ENCODE measurements at places on chromosomes 6 and 20.

DNA sequence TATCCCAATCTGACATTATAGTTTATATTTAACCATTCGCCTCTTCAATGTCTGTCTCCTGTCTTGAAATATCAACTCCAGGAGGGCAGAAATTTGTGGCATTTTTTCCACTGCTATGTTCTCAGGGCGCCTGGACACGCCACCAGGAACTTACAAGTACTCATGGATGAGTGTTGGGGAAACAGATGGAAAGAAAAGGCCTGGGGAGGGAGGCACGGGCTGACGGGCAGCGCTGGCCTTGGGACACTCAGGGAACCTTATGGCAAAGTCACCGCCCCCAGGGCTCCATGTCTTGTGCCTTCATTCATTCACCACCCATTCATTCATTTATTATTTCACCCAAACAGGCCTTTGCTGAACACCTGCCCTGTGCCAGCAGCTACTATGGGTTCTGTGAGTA is 222.9 kb downstream of the PREX1 start:
- no peak for DNase-seq

DNA sequence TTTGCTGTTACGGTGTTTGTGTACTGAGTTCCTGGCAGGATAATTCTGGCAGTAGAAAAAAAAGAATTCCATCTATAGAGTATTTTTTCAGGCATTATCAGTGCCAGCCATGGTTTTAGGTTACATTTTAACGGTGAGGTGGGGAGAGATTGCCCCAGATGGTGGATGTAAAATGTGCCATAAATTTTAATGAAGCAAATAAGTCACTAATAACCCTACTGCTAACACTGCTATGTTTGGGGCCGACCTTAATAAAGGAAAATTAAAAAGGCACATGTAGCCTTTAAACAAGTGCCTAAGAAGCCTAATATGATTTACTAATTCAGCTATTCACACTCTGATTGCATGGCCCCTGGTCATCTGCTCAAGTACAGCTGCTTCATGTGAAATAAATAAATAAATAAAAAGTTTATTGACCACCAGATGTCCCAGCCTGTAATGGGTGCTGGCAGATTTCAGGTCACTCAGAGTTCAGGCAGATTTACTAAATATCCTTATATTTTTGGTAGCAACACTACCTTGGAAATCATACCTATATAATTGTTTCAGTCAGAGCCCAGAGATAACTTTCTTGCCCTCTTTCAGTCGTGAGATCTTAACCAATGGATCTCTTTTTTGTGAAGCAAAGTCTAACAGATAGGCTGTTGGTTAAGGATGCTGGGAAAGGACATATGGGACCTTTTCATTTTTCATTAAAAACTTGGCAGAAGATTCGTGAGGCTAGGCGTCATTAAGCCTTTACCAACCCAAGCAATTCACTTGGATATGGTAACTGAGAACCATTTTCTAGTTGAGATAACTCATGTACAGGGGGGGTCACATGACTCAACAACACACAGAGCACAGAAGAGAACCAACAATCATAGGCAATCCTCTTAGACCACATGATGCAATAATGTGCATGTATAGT is 495.0 kb upstream of the NRSN1 start:
- DNase-seq = no peak

DNA sequence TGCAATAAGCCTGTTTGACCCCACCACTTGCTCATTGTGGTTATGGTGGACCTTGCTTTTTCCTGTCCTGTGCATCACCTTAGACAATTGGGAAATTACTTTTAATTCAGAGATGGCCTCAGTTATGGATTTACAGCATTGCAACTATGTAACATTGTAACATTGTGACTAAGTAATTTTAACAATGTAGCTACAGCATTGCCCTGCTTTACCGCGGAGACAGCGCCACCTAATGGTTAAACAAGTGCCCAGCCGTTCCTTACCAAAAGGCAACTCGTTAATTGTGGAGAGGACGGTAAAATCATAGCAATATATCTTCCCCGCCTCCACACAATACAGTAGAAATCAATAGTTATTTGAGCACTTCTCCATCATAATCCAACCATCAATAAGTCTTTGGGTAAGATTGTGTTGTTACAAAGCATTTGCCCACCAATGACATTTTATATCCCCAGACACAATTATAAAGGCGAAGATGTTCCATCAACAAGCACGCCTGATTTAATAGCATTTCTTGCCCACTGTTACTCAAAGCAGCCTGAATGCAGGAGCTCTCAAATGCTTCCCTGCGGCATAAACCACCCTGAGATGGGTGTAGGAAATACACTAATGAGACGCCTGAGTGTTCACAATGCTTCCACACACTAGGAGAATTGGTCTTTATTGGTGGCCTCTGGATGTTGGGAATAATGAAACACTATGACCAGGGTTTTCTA is 93.7 kb downstream of the PROKR2 start:
- peak; percentile 85 for DNase-seq

- DNase-seq = no peak
These were observed 126.2 kb upstream of the RNF24 start for GRCh38 chr20:4141291-4142240.

GRCh38 chr6:122092366-122092765 is 307.1 kb upstream of the HSF2 start:
- DNase-seq = no peak

DNA sequence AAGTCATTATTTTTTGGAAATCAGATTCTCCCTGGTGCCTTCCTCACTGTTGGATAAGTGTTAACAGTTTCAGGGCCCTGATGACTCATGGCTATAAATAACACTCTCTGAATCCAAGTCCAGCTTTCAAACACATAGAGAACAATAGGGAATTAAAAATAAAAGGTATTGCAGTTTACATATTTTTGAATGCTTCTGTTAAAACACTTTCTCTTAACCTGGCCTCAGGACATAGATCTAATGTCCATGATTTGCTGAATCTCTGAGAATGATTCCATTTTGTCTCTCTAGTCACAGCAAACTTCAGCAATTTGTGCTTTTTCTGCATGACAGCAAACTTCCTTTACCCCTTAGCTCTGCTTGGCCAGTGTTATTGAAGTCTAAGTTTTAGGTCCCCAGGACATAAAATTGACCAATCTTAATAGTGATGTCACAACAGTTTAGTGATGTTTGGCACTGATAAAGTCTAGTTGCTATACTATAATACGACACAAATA is 1192.4 kb upstream of the CITED2 start:
- peak; percentile 39 for DNase-seq

GRCh38 chr6:167781066-167781767 is 45.5 kb upstream of the AFDN start:
- no peak for DNase-seq

GRCh38 chr20:63619505-63619904 is 7.4 kb downstream of the GMEB2 start:
- DNase-seq = no peak

GRCh38 chr6:15044146-15044882 is 201.6 kb upstream of the JARID2 start:
- DNase-seq = no peak

GRCh38 chr6:157388924-157389323 is 7.9 kb downstream of the ZDHHC14 start:
- no peak for DNase-seq

DNA sequence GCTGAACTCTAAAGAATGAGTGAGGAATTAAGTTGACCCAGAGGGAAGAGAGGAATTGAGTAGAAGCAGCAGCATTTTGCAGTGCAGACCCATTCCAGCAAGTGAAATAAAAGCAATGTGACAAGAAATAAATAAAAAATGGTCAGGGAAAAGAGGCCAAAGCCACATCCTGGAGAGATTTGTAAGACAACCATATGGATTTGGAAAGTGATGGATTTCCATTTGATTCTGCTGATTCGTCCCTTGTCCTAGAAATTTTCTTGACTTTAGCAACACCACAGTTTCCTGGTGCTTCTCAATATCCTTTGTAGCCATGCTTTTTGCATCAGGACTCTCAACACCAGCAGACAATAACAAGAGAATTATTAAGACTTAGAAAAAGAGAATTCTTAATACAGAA is 29.8 kb downstream of the ANKEF1 start:
- no peak for DNase-seq

GRCh38 chr6:66731310-66731709 is 1024.3 kb upstream of the EYS start:
- no peak for DNase-seq

DNA sequence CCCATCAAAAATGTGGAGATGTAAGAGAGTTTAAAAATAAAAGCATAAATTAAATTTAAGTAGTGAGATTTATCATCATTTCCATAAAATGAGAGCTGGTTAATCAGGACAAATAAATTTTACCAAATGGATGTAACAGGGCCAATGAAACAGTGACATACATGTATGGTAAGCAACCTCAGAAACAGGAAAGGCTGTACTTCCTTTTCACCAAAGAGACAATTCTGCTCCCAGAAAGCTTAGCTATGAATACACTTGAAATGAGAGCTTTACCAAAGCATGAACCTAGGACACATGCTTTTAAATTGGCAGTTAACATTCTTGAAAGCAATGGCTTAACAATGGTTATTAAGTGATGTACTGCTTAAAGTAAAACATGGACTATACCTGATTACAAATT is 12.1 kb upstream of the UBE2J1 start:
- no peak for DNase-seq

DNA sequence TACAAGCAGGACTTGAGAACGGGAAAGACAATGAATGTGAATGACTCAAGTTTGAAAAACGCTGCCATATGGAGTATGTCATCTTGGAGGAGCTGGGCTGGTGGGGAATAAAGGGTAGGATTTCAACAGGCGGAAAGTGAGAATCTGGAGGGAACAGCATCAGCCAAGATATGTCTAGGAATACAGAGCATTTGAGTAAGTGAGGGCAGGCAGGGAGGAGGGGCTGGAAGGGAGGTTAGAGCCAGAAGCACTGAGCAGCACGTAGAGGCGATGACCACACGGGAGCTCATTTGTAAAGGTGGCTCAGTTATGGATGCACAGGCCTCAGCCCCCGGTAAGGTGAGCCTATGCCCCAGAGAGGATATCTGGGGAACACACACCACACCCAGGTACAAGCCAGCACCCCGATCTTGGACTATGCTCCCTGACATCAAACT is 115.1 kb downstream of the ZMYND8 start:
- DNase-seq = peak; percentile 49

- no peak for DNase-seq
These were observed 66.9 kb downstream of the PYGB start for GRCh38 chr20:25314497-25315417.

- peak; percentile 48 for DNase-seq
These were observed 60.1 kb downstream of the SEL1L2 start for GRCh38 chr20:13930281-13930680.

- no peak for DNase-seq
These were observed 136.5 kb downstream of the RIMS1 start for GRCh38 chr6:72022830-72023229.

GRCh38 chr6:158413028-158413427 is 100.8 kb downstream of the TULP4 start:
- DNase-seq = no peak

DNA sequence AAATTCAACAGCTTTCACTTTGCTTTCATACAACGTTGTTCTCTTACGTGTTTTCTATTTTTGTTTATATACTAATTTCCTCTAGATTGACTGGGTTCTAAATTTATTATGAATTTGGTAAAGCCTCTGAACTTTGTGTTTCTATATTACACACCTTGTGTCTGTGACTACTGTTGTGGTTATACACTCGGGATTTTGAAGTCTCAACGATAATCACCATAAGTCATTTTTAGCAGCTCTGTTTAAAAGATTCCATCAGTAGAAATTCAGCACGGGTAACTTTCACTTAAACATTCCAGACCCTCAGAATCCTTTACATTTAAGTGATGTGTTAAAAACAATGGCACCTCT is 31.8 kb upstream of the HBS1L start:
- no peak for DNase-seq

GRCh38 chr6:17318435-17319165 is 37.4 kb downstream of the RBM24 start:
- no peak for DNase-seq

DNA sequence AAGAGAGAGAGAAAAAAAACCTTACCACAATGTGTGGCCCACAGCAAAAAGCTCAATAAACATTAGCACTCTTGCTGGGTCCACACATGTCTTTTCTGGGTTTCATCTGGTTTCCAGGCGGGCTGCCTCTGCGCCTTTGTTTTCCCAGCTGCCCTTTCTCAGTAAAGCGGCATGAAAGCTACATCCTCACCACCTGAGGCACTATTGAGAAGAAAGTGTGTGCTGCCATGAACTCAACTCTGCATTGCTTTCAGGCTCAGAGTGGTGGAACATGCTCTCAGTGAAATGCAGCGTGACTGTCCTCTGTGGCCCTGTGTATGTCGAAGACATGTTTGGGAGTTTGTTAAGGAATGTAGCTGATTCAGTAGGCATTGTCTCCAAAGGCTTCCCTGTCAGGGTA is 102.3 kb downstream of the LYRM2 start:
- no peak for DNase-seq

DNA sequence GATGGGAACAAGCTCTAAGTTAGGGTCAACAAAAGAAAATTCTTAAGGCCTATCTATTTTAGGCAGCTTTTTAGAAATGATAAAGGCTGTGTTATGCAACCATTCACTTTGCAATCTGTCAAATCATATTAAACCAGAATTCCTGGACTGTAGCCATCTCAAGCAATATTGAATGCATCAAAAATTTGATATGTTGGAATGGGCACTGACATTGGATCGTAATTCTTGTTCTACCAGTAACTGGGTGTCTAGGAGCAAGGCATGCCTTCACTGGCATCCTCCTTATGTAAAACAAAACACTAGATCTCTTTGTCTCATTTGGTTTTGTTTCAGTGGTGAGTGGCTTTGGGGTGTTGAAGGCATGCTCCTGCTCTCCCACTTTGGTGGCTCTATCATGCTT is 145.6 kb downstream of the JARID2 start:
- DNase-seq = no peak

GRCh38 chr6:12189661-12190060 is 100.5 kb upstream of the EDN1 start:
- no peak for DNase-seq

DNA sequence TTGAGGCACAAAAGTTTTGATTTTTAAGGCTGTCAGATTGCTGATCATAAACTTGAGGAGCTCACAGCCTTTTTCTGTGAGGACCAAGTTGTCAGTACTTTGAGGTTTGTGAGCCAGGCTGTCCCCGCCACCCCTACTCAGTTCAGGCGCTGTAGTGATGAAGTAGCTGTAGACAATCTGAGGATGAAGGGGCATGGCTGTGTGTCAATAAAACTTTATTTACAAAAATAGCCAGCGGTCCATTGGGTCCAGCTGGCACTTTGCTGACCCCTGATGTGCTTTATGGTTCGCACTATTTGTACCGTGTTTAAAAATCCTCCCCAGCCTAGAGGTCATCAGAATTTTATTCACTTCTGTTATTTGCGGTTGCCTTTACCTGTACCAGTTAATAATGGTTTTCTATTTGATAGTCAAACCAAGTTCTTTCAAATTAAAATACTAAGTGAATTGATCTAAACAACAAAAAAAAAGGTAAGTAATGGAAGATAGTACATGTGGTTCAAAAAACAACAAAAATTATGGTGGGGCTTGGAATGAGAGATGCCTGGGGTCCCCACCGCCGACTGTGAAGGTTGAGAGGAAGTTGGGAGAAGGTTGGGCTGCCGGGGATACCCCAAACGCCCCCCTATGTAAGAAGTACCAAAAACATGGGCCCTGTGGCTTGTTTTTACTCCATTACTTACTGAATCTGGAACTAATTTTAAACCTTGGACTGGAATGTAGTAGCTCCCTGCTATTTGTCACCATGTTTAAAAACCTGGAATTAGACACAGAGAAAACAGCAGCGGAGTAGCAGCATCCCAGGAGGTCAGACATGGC is 123.6 kb downstream of the SYCP2 start:
- DNase-seq = no peak

- DNase-seq = no peak
These were observed 123.6 kb upstream of the LRFN2 start for GRCh38 chr6:40710626-40711330.

GRCh38 chr6:137224799-137225198 is 5.6 kb upstream of the IFNGR1 start:
- DNase-seq = no peak

GRCh38 chr20:55194947-55195346 is 719.6 kb downstream of the DOK5 start:
- DNase-seq = no peak

Measured in GM03348 (cell line).